ENCODE measurements at places on chromosomes 1 and 21.
A peak's percentile ranks its signal among the peaks of the same experiment; 100 is the strongest.

DNA sequence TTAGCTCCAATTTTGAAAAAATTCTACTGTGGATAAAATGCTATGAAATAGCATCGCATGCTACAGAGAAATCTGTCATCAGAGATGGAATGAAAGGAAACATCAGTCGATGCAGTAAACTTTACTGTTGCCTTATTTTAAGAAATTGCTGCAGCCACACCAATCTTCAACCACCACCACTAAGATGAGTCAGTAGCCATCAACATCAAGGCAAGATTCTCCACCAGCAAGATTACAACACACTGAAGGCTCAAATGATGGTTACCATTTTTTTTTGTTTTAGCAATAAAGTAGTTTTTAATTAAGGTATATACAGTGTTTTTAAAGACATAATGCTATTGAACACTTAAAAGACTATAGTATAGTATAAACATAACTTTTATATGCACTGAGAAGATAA lies 95.6 kb upstream of the JUN start:
- DNase-seq: no peak

DNA sequence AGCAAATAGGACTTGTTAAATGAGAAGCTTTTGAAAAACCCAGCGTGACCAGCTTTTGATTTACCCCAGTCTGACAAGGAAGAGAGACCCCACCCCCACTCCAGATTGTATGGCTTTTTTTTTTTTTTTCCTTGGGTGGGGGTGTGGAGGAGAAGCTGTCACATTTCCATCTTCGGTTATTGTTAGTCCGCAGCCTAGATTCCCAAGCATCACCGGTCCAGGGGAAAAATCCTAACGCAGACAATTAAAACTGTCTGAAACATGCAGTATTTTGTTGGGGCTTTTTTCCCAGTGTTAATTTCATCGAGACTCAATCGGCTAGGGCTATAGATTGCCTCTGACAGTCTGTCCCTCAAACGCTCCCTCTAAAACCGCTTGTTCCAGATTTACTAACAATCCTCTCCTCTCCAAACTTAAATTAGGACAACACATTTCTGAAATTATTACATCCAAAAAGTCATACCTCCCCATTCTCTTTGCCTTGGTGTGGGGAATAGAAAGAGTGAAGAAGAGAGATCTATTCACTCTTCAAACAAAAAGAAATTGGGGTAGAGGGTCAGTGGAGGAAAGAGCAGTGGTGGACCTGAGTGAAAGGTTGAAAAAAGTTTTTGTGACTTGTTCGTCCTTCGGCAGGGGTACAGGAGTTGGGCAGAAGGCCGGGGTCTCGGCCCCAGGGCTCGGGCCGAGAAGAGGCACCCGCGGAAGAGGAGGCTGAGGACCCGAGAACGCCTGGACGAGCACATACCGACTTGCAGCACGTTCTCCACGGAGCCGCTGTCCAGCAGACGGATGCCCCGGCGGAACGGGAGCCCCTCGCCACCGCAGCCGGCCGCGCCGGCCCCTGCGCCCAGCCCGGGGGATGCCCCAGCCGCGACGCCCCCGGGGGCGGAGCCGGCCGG lies 1.1 kb downstream of the ZSWIM5 start:
- DNase-seq: no peak

DNA sequence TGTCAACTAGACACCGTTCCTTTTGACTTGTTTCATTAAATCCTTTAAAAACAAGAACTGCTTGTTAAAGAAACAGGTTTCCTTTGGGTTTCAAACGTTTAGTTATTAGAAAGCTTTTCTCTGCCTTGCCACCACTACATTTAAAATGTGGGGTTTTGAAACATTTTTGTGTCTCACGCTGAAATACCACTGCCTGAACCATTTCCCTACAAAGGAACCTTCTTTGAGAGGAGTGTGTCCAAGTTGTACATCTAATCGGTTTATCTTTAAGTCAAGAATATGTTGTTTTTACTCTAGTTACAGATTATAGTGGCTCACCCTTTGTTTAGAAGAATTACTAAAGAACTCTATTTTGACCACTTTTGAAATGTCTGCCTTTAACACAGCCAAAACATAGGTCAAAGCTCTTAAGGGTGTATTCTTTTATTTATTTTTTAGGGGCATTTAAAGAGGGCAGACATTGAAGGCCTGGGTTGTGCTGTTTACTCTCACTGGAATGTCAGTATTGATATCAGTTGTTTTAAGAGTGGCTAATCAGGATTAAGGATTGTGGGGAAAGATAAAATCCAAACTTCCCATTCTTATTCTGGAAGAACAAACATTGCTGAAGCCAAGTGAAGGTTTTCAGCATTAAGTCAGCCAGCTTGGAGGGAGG lies 143.4 kb downstream of the GALNT2 start:
- DNase-seq: no peak

DNA sequence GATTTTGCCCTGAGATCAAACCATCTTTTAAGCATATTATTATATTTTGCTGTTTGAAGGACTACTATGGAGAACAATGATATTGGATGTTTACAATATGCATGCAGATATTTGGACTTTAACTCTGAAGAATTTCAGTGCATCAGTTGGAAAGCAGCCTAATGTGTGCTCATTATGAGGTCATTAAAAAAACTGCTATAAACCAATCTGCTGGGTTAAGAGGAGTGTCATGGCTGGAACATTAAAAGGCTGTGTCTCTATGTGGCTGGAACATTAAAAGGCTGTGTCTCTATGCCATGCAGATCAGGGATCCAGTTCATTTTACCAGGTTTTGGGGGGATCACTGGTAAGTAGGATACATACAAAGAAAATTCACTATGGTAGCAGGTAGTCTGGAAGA lies 77.6 kb downstream of the SPATA46 start:
- DNase-seq: no peak

DNA sequence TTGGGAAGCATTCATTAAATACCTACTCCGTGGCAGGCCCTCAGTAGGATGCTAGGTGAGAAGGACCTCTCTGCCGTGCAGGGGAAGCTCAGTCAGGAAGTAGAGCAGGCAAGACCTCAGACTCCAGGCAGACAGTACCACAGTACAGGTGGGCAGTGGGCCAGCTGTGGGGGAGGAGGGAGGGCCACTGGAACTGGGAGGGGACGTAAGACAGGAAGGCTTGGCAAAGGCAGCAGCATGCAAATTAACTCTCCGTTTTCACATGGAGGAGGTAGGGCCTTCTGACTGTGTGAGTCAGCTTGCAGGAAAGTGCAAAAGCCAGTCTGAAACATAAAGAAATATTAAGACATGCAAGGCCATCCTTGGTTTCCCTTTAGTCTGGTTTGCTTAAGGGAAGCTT lies 157.7 kb downstream of the TRIM33 start:
- no peak for DNase-seq

DNA sequence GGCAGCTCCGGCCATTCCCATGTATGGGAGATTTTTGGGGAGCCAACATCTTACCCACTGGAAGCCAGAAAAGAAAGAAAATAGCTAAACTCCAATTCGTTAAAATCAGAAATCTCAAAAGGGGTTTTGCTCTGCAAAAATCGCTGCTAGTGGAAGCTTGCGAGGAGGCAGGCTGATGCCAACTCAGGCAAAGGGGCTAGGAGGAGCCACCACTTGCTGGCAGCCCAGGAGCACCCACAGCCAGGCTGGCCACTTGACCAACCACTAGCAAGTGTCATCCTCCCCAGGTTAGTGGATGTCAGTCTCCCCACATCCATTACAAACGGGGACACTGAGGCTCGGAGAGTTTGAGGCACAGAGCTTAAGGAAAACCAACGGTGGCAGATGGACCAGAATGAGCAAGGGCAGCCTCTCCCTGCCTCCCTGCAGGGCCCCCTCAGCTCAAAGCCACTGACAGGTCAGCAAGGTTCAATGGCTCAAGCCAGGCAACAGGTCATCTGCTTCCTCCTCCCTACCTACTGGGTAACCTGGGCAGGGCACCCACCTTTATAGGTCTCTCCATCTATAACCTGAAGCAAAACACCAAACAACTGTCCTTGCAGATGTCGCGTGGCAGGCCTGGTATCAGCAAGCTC lies 10.8 kb downstream of the KCNN3 start:
- DNase-seq: no peak

DNA sequence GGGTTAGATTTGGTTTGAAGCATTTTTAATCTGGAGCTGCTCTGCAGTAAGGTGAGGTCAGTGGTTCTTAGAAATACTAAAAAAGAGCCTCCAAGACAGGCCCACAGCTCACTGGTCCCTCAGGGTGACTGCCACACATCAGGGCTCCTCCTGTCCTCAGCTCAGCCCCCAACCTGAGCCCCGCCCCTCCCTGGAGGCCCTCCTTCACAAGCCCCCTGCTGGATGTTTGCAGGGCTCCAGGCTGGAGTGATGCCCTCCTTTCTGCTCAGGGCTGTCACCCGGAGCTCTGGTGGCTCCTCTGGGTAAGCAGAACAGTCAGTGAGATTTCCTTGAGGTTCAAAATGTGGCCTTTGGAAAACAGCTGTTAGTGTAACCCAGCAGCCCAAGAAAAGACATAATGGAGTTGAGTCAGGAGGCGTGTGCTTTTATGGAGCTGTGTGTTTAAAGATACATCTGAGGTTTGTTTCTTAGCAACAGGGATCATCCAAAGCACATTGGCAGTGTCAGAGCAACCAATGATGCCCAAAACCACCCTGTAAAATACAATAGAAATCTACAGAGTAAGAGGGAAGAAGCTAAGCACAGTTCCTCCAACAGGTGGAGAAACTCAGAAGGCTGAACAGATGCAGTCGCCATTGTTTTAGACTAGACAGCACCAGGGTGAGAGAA lies 21.4 kb downstream of the STUM start:
- peak; percentile 81 for DNase-seq

DNA sequence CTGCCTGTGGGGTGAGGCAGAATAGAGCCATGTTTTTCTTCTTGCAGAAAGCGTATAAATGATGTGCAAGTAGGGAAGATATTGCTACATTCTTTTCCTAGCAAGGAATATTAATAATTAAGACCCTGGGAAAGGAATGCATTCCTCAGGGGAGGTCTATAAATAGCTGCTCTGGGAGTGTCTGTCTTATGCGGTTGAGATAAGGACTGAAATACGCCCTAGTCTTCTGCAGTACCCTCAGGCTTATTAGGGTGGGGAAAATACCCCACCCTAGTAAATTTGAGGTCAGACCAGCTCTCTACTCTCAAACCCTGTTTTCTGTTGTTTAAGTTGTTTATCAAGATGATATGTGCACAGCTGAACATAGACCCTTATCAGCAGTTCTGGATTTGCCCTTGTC lies 155.9 kb upstream of the HMCN1 start:
- DNase-seq: no peak

DNA sequence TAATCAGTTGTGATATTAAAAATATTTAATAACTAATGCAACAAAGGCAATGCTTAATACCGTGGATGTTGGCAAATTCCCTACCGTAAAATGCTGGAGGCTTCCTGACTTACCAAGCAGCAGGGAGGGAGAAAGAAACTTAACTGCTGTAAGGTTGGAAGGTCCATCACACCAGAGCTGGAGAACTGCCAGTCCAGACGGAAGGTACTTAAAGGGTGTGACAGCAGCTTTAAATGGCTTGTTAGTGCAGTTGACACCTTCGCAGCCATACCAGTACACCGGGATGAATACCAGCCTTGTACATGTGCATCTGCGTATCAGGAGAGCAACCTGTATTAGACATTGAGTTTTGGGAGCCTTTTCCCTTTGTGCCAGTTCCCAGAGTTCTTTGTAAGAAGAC lies 269.5 kb upstream of the NCAM2 start:
- no peak for DNase-seq

DNA sequence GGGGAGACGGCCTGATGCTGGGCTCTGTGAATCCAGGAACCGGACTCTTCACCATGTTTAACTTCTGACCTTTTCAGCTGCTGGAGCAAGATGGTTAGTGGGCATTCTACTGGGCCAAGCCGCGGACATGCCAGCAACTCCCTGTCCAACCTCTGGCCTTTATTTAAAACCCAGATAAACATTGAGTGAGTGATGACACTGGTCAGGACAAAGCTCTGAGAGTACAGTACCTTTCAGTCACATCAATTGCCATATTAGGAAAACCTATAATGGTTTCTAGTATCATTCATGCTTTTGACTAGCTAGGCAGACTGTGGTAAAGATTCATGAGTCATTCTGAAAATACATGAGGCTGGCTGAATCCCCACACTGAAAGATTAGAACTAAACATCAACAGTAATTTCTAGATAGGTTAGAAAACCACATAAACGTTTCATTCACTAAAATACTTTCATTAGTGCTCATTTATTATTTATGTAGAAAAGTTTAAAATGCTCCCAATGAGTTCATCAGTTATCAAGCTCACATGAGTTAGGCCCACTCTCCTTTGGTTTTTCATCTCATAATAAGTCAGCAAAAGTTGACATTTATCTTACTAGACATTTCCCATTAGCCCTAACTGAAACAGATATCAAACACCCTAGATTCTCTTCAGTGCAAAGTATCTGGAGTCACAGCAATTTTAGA lies 7.1 kb upstream of the ACTA1 start:
- DNase-seq: no peak

DNA sequence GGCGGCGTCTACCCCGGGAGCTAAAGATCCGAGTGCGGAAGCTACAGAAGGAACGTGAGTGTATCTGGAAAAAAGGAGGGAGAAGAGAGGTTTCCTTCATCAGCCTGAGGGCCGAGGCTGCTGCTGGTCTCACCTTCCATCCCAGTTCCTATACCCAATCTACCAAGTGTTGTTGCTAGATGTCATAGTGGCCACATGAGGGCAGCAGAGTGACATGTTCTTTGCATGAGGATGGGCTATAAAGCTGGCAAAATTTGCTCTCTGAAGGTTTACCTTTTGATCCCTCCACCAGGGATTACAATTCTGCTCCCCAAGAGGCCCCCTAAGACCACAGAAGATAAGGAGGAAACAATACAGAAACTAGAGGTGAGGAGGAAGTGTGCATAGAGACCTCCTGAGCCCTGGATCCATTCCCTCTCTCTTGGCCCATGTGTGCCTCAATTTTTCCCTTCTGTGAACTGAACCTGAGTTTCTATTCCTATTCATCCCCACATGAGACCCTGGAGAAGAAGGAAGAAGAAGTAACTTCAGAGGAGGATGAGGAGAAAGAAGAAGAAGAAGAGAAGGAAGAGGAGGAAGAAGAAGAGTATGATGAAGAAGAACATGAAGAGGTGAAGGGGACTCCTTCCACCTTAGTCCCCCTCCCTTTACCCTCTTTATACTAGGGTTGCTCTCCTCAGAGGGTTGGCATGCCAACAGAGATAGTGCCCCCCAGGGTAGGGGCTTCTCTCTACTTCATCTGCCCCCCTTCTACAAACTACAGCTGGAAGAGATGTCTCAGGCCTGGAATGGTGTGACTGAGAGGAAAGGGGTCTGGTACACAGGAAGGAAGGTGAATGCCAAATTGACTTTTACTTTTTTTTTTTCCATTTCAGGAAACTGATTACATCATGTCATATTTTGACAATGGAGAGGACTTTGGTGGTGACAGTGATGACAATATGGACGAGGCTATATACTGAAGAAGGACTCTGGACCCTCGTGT lies 13.3 kb downstream of the POLR3GL start:
- DNase-seq: peak; percentile 93

Data from NAMALWA (cell line).